ENCODE measurements at places on chromosomes 3 and 15.

GRCh38 chr3:159763011-159763601 lies 225.5 kb upstream of the IL12A start:
- DNase-seq = peak; percentile 93

- DNase-seq = peak; percentile 57
Observed at GRCh38 chr3:161851941-161852566, 355.4 kb downstream of the OTOL1 start.

DNA sequence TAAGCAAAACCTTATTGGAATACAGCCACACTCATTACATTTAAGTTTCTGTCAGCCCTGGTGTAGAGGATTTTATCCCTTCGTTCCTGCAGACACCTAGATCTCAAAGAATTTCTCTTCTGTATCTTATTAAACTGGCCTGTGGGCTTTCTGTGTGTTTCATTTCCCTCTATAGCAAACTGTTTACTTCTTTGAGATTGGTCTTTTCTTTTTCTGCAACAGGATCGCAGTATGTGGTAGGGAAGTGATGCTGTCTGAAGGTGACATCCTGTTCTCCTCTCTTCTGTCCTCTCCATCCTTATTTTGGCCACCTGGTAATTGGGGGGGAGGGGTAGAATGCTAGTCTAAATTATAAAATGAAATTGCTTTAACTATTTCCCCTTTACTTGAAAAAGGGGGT lies 25.5 kb downstream of the ATP1B3 start:
- no peak for DNase-seq

GRCh38 chr3:40120806-40121205 lies 188.7 kb upstream of the EIF1B start:
- peak; percentile 64 for DNase-seq

- peak; percentile 38 for DNase-seq
Observed at GRCh38 chr15:60328852-60329443, 68.8 kb downstream of the ANXA2 start.

GRCh38 chr3:13673207-13673606 lies 124.3 kb downstream of the FBLN2 start:
- DNase-seq = no peak

All from EL (cell line).